Cardiac muscle cell (in vitro differentiated cells and primary cell): ENCODE measurements at places on chromosomes 3 and 15. TPM values are rescaled to one million over a fixed set of nuclear protein-coding genes. Genes with fewer than 3 reads are reported as not detected.

Gene FOXL2
- total RNA-seq = 0.25 TPM in 1 of 2 replicates, not detected in the other

Gene CSPG5
- 3.2 and 5.0 TPM in 2 replicates for total RNA-seq

Gene PLAAT1
- total RNA-seq = 35.4 and 44.1 TPM in 2 replicates

Gene CYP1A1
- total RNA-seq = 0.28 and 0.45 TPM in 2 replicates

Gene PCSK6
- 6.4 and 6.6 TPM in 2 replicates for total RNA-seq

Gene GPR149
- total RNA-seq = not detected in 2 replicates

Gene CKMT1B
- 1.5 and 3.8 TPM in 2 replicates for total RNA-seq

DNA sequence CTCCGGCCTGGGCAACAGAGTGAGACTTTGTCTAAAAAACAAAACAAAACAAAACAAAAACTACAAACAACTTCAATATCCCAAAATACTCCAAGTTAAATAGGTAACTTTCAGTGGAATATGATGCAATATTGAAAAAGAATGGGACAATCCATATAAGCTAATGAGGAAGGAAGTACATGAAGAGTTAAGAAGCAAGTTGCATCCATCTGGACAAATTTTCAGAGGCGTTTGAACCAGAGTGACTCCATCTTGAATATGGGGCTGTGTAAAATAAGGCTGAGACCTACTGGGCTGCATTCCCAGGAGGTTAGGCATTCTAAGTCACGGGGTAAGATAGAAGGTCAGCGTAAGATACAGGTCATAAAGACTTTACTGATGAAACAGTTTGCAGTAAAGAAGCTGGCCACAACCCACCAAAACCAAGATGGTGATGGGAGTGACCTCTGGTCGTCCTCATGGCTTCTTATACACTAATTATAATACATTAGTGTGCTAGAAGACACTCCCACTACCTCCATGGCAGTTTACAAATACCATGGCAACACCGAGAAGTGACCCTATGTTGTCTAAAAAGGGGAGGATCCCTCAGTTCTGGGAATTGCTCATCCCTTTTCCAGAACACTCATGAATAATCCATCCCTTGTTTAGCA lies 58.1 kb upstream of the LCTL start:
- no peaks in the 10 kb centered on the region for H3K36me3 ChIP-seq
- no peak overlapping the region for H3K4me3 ChIP-seq
- H3K27me3 ChIP-seq = no peaks in the 10 kb centered on the region
- H3K27ac ChIP-seq = no peak overlapping the region

GRCh38 chr15:78200276-78200930 lies 34.0 kb downstream of the ACSBG1 start:
- H3K27me3 ChIP-seq = no peaks in the 10 kb centered on the region
- no peaks in the 10 kb centered on the region for H3K36me3 ChIP-seq
- no peak overlapping the region for H3K27ac ChIP-seq
- no peak overlapping the region for H3K4me3 ChIP-seq

- DNase-seq = no peak
- H3K4me3 ChIP-seq = no peak overlapping the region
- no peaks in the 10 kb centered on the region for H3K4me1 ChIP-seq
- peaks cover 3% of the 10 kb centered on the region for H3K27me3 ChIP-seq
Observed at GRCh38 chr3:72176537-72177041, 391.6 kb upstream of the PROK2 start.

DNA sequence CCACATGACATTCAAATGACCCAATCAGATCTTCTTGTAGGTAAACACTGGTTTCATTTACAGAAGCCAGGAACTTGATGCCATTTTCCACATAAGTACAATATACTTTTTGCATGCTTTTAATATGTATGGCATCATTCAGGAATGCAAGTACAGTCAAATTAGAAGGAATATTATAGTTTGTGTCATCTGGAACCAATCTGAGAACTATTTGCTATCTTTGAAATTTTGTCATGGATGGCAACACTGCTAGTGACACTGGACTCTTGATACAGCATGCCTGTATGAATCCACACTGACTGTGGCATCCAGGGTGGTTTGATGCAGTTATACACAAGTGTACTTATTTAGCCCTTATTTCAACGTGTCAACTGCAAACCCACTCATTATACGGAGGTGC lies 141.6 kb downstream of the EBLN2 start:
- no peak overlapping the region for H3K4me3 ChIP-seq
- no peak overlapping the region for H3K27ac ChIP-seq
- no peaks in the 10 kb centered on the region for H3K27me3 ChIP-seq
- no peak for DNase-seq
- no peaks in the 10 kb centered on the region for H3K36me3 ChIP-seq

GRCh38 chr3:32655167-32655566 lies 29.8 kb upstream of the CNOT10 start:
- no peak overlapping the region for H3K27ac ChIP-seq
- H3K27me3 ChIP-seq = no peaks in the 10 kb centered on the region
- H3K36me3 ChIP-seq = no peaks in the 10 kb centered on the region
- H3K4me1 ChIP-seq = no peaks in the 10 kb centered on the region
- no peak overlapping the region for H3K4me3 ChIP-seq

DNA sequence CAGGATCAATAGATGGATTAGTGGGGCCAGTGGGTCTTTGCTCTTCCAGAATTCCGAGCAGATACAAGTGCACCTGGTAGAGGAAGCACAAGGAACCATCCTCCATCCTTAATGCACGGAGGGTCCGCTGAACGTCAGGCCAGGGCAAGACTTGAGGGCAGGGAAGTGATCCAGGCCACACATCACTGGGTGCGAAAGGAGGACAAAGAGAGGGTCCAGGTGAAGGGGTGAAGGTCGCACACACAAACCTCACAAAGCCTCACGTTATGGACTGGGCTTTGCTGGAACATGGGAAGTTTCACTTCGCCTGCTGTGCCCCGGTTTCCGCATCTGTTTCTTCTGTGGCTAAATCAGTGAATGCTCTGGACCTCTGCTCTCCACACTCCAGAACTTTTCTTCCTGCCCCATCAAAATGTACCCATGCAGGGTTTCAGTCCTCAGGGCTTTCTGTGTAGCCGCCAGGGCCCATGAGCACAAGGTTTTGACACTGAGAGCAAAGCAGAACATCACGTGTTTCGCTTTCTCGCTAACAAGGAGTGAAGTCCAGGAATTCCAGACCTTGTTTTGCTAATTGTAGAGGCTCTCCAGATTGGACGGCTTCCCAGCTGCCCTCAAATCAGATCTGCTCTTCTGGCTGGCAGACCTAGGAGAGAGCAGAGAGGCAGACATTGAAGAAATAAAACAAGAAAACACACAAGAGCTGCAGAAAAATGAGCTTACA lies 56.3 kb downstream of the KLF15 start:
- H3K4me3 ChIP-seq = no peak overlapping the region
- H3K4me1 ChIP-seq = no peaks in the 10 kb centered on the region
- H3K27ac ChIP-seq = no peak overlapping the region
- H3K27me3 ChIP-seq = no peaks in the 10 kb centered on the region

GRCh38 chr3:194203482-194204041 lies 67.6 kb downstream of the HES1 start:
- H3K36me3 ChIP-seq = no peaks in the 10 kb centered on the region
- H3K4me1 ChIP-seq = peaks cover 9% of the 10 kb centered on the region
- H3K27me3 ChIP-seq = peaks cover 31% of the 10 kb centered on the region
- no peak for DNase-seq

DNA sequence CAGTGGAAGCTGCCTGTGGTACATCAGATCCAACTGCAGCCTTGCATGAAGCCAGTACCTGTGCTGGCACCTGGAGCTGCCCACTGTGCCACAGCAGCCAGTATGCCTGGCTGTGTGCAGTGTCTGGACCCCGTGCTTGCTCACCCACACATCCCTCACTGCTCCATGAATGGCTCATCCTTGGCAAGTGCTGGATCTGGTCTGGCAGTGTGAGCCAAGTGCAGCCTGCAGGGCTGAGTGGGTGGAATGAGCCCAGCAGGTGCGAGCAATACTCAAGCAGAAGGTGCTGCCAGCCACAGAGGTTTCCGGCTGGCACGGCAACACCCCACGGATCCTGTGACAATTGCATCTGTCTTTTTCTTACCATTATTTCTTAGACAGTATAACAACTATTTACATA lies 488.2 kb upstream of the ROBO2 start:
- no peaks in the 10 kb centered on the region for H3K4me1 ChIP-seq
- no peaks in the 10 kb centered on the region for H3K27me3 ChIP-seq
- H3K27ac ChIP-seq = no peak overlapping the region
- H3K36me3 ChIP-seq = no peaks in the 10 kb centered on the region

DNA sequence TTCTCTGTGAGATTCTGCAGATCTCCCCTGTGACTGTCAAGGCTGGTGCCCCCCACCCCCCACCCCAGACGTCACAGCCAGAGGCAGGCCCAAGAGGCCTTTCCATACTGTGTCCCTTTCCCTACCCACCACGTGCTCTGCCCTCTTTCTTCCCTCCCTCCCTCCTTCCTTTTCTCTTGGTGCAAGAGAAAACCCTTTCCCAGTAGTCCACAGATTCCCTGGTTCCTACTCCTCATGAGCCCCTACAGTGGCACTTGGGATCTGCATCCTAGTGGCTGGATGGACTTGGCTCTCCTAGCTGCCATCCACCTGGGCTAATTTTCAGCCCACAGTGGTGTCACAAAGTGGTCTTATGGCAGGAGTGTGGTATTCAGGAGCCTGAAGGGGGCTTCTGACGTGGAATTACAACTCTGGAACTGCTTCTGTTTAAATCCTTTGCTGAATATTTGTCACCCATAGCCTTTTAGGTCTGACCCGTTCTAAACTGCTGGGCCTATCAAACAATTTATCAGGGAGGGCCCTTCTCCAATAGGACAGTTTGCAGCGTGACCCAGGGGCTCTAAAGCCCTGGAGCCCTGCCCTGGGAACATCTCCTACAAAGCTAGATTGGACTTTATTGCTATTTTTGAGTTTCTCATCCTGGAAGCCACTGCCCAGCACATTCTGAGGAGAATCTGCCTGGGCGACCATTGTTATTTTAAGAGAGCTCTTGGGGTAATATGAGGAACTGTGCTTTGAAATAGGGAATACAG lies 35.3 kb downstream of the KLF13 start:
- peak; percentile 73 for DNase-seq
- H3K4me1 ChIP-seq = peaks cover 87% of the 10 kb centered on the region
- H3K27me3 ChIP-seq = no peaks in the 10 kb centered on the region
- no peak overlapping the region for H3K4me3 ChIP-seq
- no peaks in the 10 kb centered on the region for H3K36me3 ChIP-seq

- peaks cover 22% of the 10 kb centered on the region for H3K27me3 ChIP-seq
- H3K36me3 ChIP-seq = no peaks in the 10 kb centered on the region
- peaks cover 4% of the 10 kb centered on the region for H3K4me1 ChIP-seq
- no peak overlapping the region for H3K27ac ChIP-seq
- DNase-seq = peak; percentile 15
Observed at GRCh38 chr3:111669926-111670630, 74.9 kb upstream of the ZBED2 start.

DNA sequence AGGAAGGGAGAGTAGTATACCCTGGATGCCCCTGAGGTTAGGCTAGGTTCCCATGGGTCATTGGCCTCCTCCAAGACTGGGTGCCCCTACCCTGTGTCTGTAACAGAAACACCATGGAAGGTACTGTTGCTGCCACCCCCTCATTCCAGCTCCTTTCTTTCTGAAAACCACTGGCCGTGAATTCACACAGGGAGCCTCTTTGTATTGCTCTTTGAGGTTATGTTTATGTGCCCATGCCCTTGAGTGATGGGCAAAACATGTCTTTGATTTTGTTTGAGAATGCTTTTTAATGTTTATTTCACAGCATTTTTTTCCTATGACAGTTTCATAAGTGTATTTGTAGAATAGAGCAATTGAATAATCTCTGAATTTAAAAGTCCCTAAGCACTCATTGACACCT lies 79.7 kb downstream of the RARB start:
- DNase-seq = no peak
- peaks cover 7% of the 10 kb centered on the region for H3K4me1 ChIP-seq
- no peaks in the 10 kb centered on the region for H3K27me3 ChIP-seq
- H3K36me3 ChIP-seq = peaks cover 2% of the 10 kb centered on the region
- no peak overlapping the region for H3K4me3 ChIP-seq
- no peak overlapping the region for H3K27ac ChIP-seq

DNA sequence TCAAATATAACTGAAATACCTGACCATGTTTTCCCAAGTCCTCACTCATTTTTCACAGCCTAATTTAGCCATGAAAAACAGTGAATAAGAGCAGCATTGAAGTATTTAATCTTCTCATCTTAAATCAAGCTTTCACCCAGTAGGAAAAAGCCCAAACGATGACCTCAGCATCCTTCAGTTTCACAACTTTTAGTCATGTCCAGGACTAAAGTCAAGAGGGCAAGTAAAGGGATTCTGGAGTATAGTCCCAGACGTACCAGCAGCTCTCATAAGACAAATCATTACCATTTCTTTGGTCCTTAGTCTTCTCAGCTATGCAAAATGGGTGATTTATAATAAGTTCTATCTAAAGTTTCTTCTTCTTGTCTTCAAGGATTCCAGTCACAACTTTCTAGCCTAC lies 237.3 kb downstream of the IL5RA start:
- no peaks in the 10 kb centered on the region for H3K36me3 ChIP-seq
- H3K27me3 ChIP-seq = no peaks in the 10 kb centered on the region
- DNase-seq = no peak

- no peaks in the 10 kb centered on the region for H3K4me1 ChIP-seq
- H3K27me3 ChIP-seq = no peaks in the 10 kb centered on the region
- H3K36me3 ChIP-seq = no peaks in the 10 kb centered on the region
- H3K4me3 ChIP-seq = no peak overlapping the region
- DNase-seq = peak; percentile 11
- H3K27ac ChIP-seq = no peak overlapping the region
Observed at GRCh38 chr3:175075269-175075668, 216.1 kb downstream of the NAALADL2 start.

- H3K36me3 ChIP-seq = peaks cover 27% of the 10 kb centered on the region
- no peaks in the 10 kb centered on the region for H3K4me1 ChIP-seq
- H3K27me3 ChIP-seq = no peaks in the 10 kb centered on the region
- no peak overlapping the region for H3K4me3 ChIP-seq
- H3K27ac ChIP-seq = no peak overlapping the region
Observed at GRCh38 chr3:196400331-196400730, 31.9 kb downstream of the UBXN7 start.

- DNase-seq = peak; percentile 13
- H3K27ac ChIP-seq = no peak overlapping the region
- no peak overlapping the region for H3K4me3 ChIP-seq
- H3K27me3 ChIP-seq = peaks cover 12% of the 10 kb centered on the region
- no peaks in the 10 kb centered on the region for H3K4me1 ChIP-seq
- no peaks in the 10 kb centered on the region for H3K36me3 ChIP-seq
Observed at GRCh38 chr15:73884159-73884558, 10.8 kb downstream of the TBC1D21 start.

- H3K36me3 ChIP-seq = no peaks in the 10 kb centered on the region
- peak; percentile 52 for DNase-seq
- H3K27ac ChIP-seq = peak overlapping the region; percentile 78
- H3K4me1 ChIP-seq = peaks cover 14% of the 10 kb centered on the region
Observed at GRCh38 chr3:58164906-58165821, 45.6 kb downstream of the DNASE1L3 start.

- DNase-seq = no peak
- no peaks in the 10 kb centered on the region for H3K36me3 ChIP-seq
- no peak overlapping the region for H3K4me3 ChIP-seq
Observed at GRCh38 chr15:57339321-57339720, 37.0 kb upstream of the CGNL1 start.

GRCh38 chr3:106288781-106289180 lies 420.0 kb upstream of the CBLB start:
- no peaks in the 10 kb centered on the region for H3K27me3 ChIP-seq
- no peak for DNase-seq
- H3K36me3 ChIP-seq = no peaks in the 10 kb centered on the region
